ENCODE measurements at places on chromosomes 6 and 20. TPM values are rescaled to one million over a fixed set of nuclear protein-coding genes. Genes with fewer than 3 reads are reported as not detected.
A peak's percentile ranks its signal among the peaks of the same experiment; 100 is the strongest.

Gene MLN
- not detected for total RNA-seq

Gene RPS6KA2
- total RNA-seq: 2.8 TPM

Gene OPN5
- total RNA-seq: not detected

Gene PBOV1
- total RNA-seq: not detected

Gene OR2B6
- total RNA-seq: not detected

Gene TCF15
- total RNA-seq: 0.12 TPM

- DNase-seq: no peak
- H3K4me3 ChIP-seq: no peak overlapping the region
- no peaks in the 10 kb centered on the region for H3K4me1 ChIP-seq
- no peak overlapping the region for H3K27ac ChIP-seq
- H3K27me3 ChIP-seq: no peaks in the 10 kb centered on the region
These were observed 59.9 kb upstream of the SMOC2 start for GRCh38 chr6:168380956-168381605.

GRCh38 chr20:13995841-13996240, 525 bp downstream of the MACROD2 start:
- H3K4me3 ChIP-seq: no peak overlapping the region
- no peak for DNase-seq
- no peaks in the 10 kb centered on the region for H3K4me1 ChIP-seq
- no peaks in the 10 kb centered on the region for H3K36me3 ChIP-seq

DNA sequence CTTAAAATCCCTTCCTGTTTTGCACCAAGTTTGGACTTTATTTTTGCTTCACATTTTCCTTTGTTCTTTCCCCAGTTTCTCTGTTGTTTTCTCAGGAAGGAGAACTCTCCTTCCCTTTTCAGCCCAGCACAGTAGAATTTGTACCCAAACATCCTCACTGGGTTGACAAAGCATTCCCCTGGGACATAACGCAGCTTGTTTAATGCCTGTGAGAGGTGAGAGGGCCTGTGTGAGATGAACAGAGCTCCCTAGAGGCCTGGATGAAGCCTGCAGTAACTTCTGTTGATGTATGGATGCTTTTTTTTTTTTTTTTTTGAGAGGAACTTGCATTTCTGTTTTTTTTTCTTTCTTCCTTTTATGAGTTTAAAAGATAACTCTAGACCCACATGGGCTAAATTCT, 104.9 kb upstream of the SLC22A23 start:
- H3K36me3 ChIP-seq: no peaks in the 10 kb centered on the region
- no peak overlapping the region for H3K27ac ChIP-seq
- H3K4me3 ChIP-seq: no peak overlapping the region
- no peak for DNase-seq
- H3K4me1 ChIP-seq: no peaks in the 10 kb centered on the region
- peaks cover 14% of the 10 kb centered on the region for H3K27me3 ChIP-seq

GRCh38 chr6:24536466-24536865, 41.7 kb downstream of the ALDH5A1 start:
- H3K4me3 ChIP-seq: no peak overlapping the region
- no peaks in the 10 kb centered on the region for H3K4me1 ChIP-seq
- no peaks in the 10 kb centered on the region for H3K27me3 ChIP-seq
- no peak overlapping the region for H3K27ac ChIP-seq

GRCh38 chr20:17675519-17676377, 6.3 kb downstream of the RRBP1 start:
- peaks cover 28% of the 10 kb centered on the region for H3K36me3 ChIP-seq
- no peaks in the 10 kb centered on the region for H3K27me3 ChIP-seq
- no peak for DNase-seq
- H3K27ac ChIP-seq: peak overlapping the region; percentile 66

- peak overlapping the region; percentile 83 for H3K4me3 ChIP-seq
- H3K36me3 ChIP-seq: no peaks in the 10 kb centered on the region
- peak overlapping the region; percentile 89 for H3K27ac ChIP-seq
- peaks cover 56% of the 10 kb centered on the region for H3K4me1 ChIP-seq
- no peaks in the 10 kb centered on the region for H3K27me3 ChIP-seq
- no peak for DNase-seq
These were observed 60.7 kb upstream of the FNDC1 start for GRCh38 chr6:159108426-159108985.
